ENCODE measurements at places on chromosomes 16 and 17. TPM values are rescaled to one million over a fixed set of nuclear protein-coding genes. Genes with fewer than 3 reads are reported as not detected.

DNA sequence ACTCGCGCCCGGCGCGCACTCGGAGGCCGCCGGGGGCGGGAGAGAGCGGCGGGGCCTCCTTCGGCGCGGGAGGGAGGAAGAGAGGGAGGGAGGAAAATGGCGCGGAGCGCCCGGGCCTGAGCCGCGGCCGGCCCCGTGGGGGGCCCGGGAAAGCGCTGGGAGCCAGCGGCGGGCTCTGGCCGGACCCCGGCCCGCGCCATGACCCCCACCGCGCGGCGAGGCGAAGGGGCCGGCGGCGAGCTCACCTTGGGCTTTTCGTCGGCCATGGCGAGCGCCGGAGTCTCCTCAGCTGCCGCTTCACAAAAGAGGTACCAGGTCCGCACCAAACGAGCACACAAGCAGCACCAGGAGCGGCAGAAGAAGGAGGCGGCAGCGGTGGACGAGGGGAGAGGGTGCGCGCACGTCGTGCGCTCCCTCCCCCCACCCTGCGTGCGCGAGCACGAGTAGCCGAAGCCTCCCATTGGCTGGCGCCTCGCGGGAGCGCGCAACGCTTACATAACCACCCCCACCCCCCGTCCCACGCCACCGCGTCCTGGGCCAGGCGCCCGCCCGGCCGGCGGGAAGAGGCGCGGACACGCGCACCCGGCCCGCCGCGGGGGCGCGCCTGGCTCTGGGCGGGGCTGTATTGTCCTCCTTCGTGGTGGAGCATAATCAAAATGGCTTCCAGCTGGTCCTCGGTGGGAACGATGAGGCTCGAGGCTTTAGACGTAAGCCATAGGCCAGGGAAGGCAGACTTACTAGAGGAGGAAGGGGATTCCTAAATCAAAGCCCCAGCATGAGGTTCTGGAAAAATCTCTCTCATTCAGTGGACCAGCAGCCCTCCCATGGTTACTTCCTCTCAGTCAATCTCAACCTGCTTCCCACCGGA is at the start of gene SUMO2:
TSS of gene SUMO2 (minus strand) at position 391 of the 868 bp plus-strand sequence. CDS start at position 266, 125 bp downstream.
- DNase-seq: peak; percentile 96

GRCh38 chr17:19398301-19399181 is 11.6 kb upstream of the MFAP4 start:
- DNase-seq: peak; percentile 41

GRCh38 chr17:78976907-78977680 is 2.6 kb downstream of the LGALS3BP start:
- DNase-seq: no peak

GRCh38 chr17:81228420-81228819 is 5.7 kb upstream of the CEP131 start:
- no peak for DNase-seq

DNA sequence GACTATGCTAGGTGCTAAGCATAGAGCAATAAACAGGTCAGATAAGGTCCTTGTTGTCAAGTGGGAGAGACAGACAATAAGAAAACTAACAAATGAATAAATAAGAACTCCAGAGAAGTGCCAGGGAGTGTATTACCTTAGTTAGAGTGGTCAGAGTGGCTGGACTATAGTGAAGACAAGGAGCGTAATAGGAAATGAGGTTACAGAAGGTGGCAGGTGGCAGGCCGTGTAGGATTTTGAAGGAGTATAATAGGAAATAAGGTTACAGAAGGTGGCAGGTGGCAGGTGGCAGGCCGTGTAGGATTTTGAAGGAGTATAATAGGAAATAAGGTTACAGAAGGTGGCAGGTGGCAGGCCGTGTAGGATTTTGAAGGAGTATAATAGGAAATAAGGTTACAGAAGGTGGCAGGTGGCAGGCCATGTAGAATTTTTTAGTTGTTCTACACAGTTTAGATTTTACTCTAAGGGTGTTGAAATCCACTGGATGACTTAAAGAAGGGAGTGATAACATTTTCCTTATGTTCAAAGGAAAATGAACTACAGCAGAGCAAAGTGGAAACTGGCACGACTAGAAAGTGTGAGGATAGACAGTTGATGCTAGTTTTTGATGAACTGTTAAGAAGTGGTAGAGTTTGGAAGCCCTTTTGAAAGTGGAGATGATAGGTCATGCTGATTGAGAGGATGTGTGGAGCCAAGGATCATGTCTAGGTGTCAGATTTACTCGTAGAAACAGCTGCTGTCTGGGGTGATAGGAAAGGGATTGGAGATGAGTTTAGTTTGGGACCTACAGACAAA is 3.6 kb upstream of the KRTAP3-1 start:
- DNase-seq: no peak

The ZNF747 gene
- polyA plus RNA-seq: 6.7 TPM

The TEX14 gene
- polyA plus RNA-seq: 0.15 TPM

GRCh38 chr16:4522051-4522581 is 16.5 kb downstream of the CDIP1 start:
- no peak for DNase-seq

GRCh38 chr16:31421587-31421986 is 6.6 kb downstream of the COX6A2 start:
- DNase-seq: no peak

The SLC6A4 gene
- polyA plus RNA-seq: 0.05 TPM

The MARVELD3 gene
- polyA plus RNA-seq: not detected

- DNase-seq: no peak
Observed at GRCh38 chr16:7270823-7271222, 61.8 kb upstream of the RBFOX1 start.

The FOXN1 gene
- polyA plus RNA-seq: not detected

DNA sequence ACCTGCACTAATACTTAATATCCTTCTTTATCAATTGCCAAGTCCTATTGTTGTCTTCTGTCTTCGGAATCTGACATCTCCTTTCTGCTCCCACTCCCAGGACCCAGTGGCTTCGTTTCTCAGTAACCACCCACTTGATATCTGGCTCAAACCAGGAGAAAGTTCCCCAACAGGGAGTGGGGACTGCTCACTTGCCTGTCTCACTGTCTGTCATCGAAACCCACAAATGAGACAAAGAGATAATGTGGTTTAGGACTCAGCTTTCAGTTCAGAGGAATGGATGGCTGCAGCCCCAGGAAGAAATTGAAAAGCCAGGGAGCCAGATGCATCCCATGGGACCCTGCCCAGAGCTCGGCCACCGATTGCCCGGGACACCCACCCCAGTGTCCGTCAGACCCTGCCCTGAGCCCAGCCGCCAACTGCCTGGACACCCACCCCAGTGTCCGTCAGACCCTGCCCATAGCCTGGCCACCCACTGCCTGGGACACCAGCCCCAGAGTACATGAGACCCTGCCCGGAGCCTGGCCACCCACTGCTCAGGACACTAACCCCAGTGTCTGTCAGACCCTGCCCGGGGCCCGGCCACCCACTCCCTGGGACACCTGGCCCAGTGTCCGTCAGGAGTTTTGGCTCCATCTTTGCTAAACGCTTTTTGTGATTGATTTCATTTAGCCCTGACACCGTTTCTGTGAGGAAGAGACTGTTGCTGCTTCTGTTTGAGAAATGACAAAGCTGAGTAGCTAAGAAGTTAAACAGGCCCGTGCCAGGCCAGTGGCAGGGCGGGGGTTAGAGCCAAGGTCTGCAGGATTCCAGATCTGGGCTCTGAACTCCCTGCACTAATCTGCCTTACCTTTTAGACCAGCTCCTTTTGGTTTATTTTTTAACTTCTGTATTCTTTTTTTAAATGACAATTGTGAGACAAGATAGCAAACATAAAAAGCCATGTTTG is 251.4 kb downstream of the PHKB start:
- no peak for DNase-seq

DNA sequence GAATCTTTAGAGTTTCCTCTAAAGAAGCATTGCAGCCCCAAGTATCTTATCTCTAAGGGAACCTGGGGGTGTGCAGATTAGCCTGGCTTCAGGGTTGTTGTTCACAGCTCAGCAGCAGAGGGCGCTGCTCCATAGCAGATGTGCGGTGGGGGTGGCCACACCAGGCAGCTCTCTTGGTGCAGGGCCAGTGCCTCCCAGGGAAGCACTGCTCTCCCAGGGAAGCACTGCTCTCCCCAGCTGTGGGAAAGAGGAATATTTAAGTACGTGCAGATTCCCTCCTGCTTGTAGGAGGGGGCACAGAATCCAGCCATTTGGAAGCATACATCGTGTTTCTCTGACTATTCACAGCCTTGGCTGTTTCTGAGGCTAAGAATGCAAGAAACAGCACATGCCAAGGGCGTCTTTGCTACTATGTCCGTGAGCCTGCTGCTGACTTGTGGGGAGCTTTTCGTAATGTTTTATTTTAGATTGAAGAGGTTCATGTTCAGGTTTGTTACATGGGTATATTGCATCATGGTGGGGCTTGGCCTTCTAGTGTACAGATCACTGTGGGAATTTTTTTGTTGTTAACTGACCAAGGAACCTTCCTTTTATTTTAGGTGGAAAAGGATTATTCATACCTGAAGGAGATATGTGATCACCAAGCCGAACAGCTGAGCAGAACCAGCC is 217.8 kb downstream of the SPECC1 start:
- DNase-seq: peak; percentile 89

- DNase-seq: no peak
Observed at GRCh38 chr16:85987750-85988078, 88.8 kb downstream of the IRF8 start.

The GNG13 gene
- not detected for polyA plus RNA-seq

The SLC22A31 gene
- polyA plus RNA-seq: not detected

- no peak for DNase-seq
Observed at GRCh38 chr16:85418978-85419491, 194.1 kb upstream of the GSE1 start.

The MYH2 gene
- 0.32 TPM for polyA plus RNA-seq

- peak; percentile 66 for DNase-seq
Observed at GRCh38 chr17:45425125-45425983, 7.3 kb downstream of the ARHGAP27 start.

GRCh38 chr17:40778461-40778860 is 3.9 kb downstream of the KRT27 start:
- DNase-seq: no peak

- no peak for DNase-seq
Observed at GRCh38 chr16:62602790-62603189, 566.6 kb upstream of the CDH8 start.

DNA sequence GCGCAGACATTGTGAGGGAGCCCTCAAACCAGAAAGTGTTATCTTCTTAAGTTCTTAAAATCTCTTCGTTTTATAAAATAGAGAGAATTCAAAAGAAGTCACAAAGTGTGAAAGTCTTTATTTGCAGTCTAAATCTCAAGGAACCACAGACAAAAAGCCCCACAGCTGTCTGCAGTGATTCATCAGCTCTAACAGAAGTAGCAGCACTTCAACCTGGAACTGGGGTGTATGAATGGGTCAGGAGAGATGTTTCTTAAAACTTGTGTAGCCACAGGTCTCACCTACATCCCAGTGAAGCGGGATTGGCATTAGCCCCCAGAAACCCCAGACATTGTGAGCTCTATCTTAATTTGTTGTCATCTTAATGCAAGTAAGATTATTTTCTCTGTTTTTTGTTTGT is 61.1 kb downstream of the CDYL2 start:
- DNase-seq: no peak

GRCh38 chr16:11955713-11956123 is 9.3 kb upstream of the TNFRSF17 start:
- DNase-seq: peak; percentile 98

DNA sequence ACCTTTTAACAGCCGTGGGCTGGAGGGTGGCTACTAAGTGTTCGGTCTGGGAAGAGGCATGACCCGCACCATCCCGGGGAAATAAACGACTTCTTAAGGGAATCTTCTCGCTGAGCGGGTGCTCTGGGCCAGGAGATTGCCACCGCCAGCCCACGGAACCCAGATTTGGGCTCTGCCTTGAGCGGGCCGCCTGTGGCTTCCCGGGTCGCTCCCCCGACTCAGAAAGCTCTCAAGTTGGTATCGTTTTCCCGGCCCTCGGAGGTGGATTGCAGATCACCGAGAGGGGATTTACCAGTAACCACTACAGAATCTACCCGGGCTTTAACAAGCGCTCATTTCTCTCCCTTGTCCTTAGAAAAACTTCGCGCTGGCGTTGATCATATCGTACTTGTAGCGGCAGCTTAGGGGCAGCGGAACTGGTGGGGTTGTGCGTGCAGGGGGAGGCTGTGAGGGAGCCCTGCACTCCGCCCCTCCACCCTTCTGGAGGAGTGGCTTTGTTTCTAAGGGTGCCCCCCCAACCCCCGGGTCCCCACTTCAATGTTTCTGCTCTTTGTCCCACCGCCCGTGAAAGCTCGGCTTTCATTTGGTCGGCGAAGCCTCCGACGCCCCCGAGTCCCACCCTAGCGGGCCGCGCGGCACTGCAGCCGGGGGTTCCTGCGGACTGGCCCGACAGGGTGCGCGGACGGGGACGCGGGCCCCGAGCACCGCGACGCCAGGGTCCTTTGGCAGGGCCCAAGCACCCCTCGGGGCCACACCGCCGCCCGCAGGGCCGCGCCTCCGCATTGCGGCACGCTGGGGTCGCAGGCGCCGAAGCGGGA is 3.6 kb upstream of the CBX4 start:
- peak; percentile 38 for DNase-seq

The MYH3 gene
- not detected for polyA plus RNA-seq

The SLFN14 gene
- not detected for polyA plus RNA-seq

DNA sequence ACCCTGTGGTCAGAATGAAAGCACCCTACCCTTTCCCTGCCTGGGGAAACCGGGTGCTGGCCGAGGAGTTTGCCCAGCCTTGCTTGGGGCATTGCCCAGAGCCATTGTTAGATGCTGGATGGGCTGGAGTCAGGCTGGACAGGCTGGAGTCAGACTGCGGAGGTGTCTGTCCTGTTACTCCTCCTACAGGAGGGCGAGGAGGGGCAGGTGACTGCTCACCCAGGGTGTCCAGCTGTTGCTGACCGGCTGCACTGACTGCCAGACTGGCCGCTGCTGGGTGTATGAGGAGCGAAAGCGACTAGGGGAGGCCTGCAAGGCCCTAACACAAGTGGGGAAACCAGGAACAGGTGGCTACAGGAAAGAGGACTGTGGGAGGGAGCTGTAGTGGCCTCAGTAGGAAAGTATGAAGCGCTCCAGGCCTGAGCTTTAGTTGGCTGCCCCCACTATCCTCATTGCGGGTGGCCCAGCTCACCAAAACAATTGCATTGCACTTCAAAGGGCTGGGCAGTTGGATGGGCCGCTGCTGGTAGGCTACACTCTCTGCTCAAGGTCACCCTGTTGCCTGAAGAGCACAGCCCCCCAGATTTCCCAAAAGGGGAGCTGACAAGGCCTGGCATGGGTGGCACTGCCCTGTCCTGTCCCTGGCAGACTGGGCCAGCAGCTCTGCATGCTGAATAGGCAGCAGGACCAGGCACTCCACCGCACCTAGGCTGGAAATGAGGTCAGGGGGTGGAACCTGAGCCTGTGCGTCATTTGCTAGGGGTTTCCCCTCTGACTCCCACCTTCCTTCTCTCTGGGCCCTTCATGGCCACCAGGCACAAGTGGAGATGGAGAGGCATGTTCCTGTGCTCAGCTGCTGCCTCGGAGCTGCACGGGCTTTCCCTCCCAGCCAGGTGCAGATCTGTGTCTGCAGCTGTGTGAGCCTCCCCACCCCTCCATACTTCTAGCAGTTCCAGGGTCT is 18.4 kb downstream of the LDHD start:
- no peak for DNase-seq

DNA sequence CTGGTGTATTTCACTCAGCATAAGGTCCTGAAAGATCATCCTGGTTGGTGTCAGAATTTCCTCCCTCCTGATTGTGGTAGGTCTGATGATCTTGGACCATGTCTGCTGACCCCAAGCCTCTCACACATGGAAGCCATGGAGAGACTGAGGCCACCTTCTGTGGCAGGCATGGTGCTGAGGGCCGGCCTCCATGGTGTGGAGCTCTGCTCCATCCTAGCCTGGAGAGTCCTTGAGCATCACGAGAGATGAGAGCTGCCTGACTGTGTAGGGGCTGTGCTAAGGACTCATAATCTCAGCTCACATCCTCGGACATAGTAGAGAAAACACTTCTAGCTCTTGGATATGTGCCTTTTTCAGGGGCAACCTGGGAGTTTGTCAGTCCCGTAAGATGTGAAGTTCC is 40.6 kb downstream of the MPRIP start:
- DNase-seq: no peak

- no peak for DNase-seq
Observed at GRCh38 chr16:81443688-81444447, 740 bp upstream of the CMIP start.
